ENCODE measurements at places on chromosomes 11 and 22. TPM values are rescaled to one million over a fixed set of nuclear protein-coding genes. Genes with fewer than 3 reads are reported as not detected.

The UPK2 gene
- not detected for total RNA-seq

DNA sequence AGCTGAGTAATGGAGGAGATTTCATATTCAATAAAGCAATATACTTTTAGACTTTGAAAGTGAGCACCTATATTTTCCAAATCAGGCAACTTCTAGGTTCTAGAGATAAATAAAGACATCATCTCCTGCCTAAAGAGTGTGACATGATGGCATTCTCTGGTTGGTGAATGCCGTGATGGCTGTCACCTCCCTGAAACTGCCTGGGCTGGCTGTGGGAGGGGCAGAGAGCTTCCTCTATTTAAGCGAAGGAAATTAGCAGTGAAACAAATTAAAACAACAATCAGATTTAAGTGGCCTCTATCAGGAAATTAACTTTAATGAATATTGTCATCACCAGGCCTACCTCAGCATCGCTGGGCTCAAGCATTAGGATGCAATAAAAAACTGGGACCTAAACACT is 113.9 kb downstream of the ARL14EP start:
- no peak for DNase-seq

The USP35 gene
- total RNA-seq = 8.5 TPM

DNA sequence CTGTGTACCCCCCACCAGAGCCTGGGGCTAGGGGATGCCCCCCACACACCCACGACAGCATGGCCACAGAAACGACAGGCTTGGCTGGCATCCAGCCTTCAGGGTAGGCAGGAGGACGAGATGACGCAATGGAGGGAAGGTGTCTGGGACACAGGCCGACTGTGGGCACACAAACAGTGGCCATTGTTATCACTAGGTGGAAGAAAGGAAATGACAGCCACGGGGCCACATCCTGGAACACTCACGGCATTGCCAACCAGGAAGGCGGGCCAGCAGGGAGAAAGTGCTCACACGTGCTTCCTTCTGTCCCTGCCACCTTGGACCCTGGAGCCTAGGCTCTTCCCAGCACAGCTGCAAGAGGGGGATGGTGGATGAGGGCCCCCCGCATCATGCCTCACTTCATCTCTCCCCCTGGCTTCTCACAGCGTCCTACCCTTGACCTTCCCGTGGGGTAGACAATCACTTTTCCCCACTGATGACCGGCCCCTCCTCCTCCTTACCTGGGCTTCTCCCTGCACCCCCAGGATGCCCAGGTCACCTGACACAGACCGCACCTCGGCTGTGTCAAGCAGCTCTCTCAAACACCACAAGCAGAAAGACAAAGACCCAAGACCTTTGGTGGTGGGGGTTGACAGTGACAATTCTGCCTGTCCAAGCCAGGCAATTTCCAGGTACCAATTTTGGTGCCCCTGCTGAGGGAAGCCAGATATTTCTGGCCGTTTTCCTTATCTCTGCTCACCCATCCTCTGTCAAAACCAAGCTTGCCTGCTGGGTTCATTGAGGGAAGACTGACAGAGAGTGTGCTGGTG is 8.6 kb downstream of the PLA2G6 start:
- peak; percentile 75 for DNase-seq

DNA sequence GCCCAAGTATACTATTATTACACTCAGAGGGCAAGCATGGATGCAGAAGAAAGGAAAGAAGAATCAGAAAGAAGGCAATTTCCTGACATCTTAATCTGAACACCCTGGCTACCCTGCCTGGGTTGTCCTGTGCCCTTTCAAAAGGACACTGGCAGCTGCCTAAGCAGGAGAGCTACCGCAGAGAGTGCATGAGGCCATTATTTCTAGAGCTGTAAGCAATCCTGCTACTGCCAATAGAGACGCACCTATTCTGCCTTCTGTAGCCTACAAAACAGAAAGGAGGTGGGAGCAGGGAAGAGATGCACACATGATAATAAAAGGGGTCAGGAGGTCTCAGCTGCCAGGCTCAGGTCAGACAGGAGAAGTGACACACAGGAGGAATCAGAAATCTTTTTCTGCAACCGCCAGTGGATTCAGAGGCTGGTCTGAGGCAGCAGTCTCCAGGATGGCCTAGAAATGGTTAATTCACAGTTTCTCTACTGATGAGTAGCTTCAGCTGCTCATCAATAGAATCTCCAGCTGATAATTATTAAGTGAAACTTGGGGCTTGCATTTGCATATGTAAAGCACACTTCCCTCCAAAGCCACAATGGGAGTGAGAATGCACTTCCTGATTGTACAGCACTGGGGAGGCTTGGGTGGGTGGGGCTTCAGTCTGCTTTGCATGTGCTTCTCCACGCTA is 253.9 kb downstream of the LARGE1 start:
- DNase-seq = no peak

- no peak for DNase-seq
Measured at GRCh38 chr22:49108636-49109315, 718.9 kb downstream of the BRD1 start.

GRCh38 chr22:37643225-37643847 is 3.9 kb downstream of the SH3BP1 start:
- DNase-seq = peak; percentile 90

GRCh38 chr11:131157678-131158077 is 212.7 kb upstream of the NTM start:
- no peak for DNase-seq

The KRTAP5-7 gene
- not detected for total RNA-seq

DNA sequence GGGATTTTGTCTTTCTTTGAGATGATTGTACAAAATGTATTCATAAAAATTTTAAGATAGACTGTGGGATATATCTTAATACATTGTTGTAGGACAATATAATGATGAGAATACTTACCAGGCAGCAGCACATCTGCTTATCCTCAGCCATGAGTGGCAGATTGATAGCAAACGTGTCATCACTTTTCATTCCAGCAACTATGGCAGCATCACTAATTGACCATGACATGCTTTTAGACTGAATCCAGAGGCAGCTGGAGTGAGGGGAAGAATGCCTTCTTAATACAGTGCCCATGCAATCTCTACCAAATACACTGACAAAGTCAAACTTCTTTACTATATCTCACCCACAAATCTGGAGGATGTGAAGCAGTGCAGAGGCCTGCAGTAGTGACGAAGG is 755.2 kb upstream of the RAG2 start:
- no peak for DNase-seq

DNA sequence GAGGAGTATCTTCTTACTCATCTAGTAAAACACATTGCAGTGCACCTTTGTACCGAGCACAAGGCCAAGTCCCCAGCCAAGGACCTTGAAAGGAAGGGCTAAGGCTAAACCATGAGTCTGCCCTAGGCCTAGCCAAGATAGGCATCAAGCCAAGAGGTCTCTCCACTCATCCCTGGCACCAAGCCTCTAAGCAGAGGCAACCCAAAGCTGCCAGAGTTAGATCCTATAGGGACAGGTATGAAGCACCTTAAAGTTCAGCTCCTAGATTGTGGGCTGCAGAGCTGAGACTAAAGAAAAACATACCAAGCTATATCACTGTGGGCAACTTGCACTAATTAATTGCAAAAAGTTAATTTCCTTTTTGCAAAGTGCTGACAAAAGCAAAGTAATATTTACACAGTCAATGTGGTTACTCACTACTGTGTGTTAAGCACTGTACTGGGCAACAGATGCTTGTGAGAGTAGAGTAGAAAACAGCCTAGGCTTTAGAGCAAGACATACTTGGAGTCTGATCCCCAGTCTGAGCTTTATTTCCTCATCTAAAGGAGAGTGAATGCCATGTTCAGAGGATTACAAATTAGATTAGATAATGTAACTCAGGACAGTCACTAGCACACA is 7.2 kb downstream of the COA4 start:
- no peak for DNase-seq

DNA sequence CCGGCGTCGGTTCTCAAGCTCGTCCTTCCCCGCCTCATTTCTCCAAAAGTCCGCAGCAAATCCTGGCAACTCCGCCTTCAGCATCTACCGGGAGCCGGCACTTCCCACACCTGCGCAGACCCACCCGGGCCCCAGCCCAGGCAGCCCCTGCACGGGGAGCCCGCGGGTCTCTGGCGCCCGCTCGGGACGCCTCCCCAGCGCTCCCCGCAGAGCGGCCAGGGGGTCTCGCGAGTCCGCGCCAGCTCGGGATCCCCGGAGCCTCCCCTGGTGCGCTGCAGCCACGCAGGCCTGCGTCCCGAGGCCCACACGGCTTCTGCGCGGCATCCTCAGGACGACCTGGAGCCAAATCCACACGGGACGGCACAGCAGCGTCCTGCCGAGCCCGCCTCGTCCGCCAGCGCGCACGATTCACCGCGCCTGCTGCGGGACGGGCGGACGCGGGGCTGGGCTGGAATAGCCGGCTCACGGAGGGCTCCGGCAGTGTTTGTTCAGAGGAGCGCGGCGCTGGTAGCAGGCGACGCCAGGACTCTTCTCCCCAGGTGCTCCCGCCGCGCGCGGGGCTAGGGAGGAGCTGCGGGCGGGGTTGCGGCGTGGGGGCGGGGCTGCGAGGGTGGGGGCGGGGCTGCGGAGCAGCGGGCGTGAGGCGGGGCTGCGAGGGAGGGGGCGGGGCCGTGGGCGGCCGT is 816 bp upstream of the PHRF1 start:
- DNase-seq = no peak

- DNase-seq = no peak
Measured at GRCh38 chr11:59669611-59670009, 773 bp upstream of the PATL1 start.

- DNase-seq = no peak
Measured at GRCh38 chr11:3143136-3143880, 21.8 kb downstream of the OSBPL5 start.

- no peak for DNase-seq
Measured at GRCh38 chr22:30826670-30827355, 132.1 kb downstream of the OSBP2 start.

DNA sequence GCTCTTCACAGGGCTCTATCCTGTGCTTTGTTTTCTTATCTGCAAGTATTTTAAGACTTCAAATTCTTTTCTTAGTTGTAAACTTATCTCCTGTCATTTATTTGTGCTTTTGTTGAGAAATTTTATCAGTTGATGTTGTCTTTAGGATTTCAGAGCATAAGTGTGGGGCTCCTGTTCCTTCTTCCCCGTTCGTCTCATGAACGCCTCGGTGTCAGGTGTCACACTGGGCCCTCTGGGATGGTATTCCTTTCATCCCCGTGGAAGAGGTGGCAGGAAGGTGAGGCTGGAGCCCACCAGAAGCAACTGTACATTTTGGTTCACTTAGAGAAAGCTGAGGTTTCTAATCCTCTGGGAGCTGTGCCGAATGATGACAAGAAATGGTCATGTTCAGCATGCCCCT is 17.9 kb downstream of the NADSYN1 start:
- DNase-seq = no peak

DNA sequence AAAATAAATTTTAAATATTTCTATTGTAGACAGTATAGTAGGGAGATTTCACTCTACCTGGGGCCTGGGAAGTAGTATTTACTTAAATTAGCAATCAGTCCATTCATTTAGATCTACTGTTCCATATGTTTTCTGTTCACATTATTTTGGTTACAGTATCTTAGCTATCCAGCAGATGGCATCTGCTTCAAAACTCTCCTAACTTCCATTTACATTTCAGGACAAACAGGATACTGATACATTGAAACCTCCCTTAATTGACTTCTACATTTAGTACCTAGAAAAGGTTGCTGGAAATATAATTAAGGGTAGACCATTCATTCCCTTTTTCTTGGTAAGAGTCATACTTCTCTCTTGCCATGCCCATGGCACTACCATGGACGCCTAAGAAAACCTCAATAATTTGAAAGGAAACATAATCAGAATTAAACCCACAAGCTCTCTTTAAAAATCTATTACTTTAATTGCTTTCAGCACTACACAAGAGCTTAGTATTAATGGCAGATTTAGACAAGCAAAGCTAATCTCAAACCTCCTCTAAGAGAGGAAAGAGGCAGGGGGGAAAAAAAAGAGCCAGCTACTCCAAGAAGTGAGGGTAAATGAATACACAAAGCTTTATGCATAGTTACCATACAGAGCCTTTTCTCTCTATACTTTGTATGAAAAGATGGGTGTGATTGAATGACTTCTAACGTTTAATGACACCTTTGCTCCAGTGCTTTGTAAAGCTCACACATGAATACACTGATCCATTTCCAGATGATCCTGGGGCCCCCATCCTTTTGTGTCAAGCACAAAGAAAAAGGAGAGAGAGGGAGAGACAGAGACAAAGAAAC is 131.2 kb upstream of the MTMR2 start:
- DNase-seq = peak; percentile 59

- peak; percentile 87 for DNase-seq
Measured at GRCh38 chr22:21816787-21817496, 50.5 kb downstream of the MAPK1 start.

- no peak for DNase-seq
Measured at GRCh38 chr22:48449466-48450187, 1378.0 kb downstream of the BRD1 start.

DNA sequence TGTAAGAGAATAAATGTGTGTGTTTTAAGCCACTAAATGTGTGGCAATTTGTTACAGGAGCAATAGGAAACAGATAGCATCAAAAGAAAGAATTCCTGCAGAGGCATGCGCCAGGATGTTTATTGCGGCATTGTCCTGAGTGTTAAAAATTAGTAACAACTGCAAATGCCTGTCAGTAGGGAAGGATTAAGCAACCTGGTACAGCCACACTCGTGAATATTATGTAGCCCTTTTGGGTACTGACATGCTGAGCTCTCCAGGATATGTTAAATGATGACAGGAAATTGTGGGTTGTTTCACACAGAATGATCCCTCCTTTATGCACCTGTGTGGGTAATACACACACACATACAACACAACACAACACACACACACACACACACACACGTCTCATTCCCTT is 69.7 kb upstream of the MYOD1 start:
- DNase-seq = no peak

The DEUP1 gene
- total RNA-seq = not detected

GRCh38 chr22:45903355-45904135 is 73.4 kb downstream of the WNT7B start:
- no peak for DNase-seq

The DKK3 gene
- total RNA-seq = 0.16 TPM

- no peak for DNase-seq
Measured at GRCh38 chr22:29765905-29766631, 739 bp downstream of the ZMAT5 start.

- no peak for DNase-seq
Measured at GRCh38 chr11:100925935-100926334, 203.7 kb downstream of the PGR start.

Data from natural killer cell (primary cell).